Body of pancreas (tissue), 4 donors: ENCODE measurements at places on chromosomes 2 and 18. TPM values are rescaled to one million over a fixed set of nuclear protein-coding genes. Genes with fewer than 3 reads are reported as not detected.

- no peak for DNase-seq
These were observed 111.4 kb upstream of the PGAP1 start for GRCh38 chr2:197037863-197038398.

DNA sequence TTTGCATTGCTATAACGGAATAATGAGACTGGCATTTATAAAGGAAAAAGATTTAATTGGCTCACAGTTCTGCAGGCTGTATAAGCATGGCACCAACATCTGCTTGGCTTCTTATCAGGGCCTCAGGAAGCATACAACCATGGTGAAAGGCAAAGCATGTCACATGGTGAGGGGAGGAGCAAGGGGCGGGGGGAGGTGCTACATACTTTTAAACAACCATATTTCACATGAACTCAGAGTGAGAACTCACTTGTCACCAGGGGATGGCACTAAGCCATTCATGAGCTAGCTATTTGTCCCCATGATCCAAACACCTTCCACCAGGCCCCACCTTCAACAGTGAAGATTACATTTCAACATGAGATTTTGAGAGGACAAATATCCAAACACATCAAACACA is 188.7 kb downstream of the MBD5 start:
- no peak for DNase-seq

DNA sequence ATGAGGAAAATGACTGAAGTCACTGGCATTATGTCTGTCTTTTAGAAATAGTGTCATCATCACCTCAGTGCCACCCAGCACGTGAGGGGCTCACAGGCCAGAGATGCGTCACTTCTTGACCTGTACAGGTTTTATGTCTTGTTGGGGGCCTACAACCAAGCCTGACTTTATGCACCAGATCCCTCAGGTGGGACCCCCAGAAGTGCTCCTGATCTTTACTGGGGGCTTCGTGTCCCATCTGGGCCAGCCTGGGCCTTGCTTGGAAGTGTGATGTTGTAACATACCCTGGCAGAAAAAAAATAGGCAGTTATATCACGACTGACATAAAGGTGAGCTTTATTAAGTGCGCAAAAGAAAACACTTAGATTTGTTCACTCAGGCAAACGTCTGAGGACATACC is 21.5 kb upstream of the GNAL start:
- no peak for DNase-seq

GRCh38 chr2:21117688-21118087 is 6.1 kb upstream of the TDRD15 start:
- DNase-seq, result no peak

- no peak for DNase-seq
These were observed 35.7 kb downstream of the RTTN start for GRCh38 chr18:70169747-70170146.

GRCh38 chr2:164954954-164955701 is at the start of gene SLC38A11:
TSS of gene SLC38A11 (minus strand) at chr2:164955525. CDS start at chr2:164955247, 278 bp downstream.
- DNase-seq, result peak; percentile 40

DNA sequence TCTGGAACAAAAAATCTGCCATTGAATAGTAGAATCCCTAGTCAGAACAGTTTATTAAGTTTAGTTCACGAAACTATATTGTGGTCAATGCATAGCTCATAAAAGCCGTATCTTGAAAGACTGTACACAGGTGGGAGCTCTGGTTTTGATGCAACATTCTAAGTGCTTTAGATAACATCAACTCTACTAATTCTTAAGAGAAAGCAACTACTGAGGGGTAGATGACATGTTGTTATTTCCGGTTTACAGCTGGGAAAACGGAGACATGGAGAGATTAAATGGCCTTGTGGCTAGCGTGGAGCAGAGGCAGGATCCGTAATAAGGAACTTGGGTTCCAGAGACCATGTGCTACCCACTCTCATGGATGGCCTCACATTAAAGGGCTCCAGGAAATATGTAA is 4.2 kb upstream of the ITGA6 start:
- DNase-seq, result no peak

GRCh38 chr2:138724729-138725459 is 55.3 kb downstream of the NXPH2 start:
- no peak for DNase-seq

The YES1 gene
- 51.4 TPM for total RNA-seq
